Muscle of back (tissue), 13 donors: ENCODE measurements at places on chromosomes 6 and 20. TPM values are rescaled to one million over a fixed set of nuclear protein-coding genes. Genes with fewer than 3 reads are reported as not detected.

Gene TPBG
- 27.8 TPM for polyA plus RNA-seq

Gene BFSP1
- 3.2 TPM for polyA plus RNA-seq

Gene NAA20
- polyA plus RNA-seq = 71.6 TPM

GRCh38 chr20:41951615-41952014 is 333.4 kb upstream of the CHD6 start:
- DNase-seq = no peak

DNA sequence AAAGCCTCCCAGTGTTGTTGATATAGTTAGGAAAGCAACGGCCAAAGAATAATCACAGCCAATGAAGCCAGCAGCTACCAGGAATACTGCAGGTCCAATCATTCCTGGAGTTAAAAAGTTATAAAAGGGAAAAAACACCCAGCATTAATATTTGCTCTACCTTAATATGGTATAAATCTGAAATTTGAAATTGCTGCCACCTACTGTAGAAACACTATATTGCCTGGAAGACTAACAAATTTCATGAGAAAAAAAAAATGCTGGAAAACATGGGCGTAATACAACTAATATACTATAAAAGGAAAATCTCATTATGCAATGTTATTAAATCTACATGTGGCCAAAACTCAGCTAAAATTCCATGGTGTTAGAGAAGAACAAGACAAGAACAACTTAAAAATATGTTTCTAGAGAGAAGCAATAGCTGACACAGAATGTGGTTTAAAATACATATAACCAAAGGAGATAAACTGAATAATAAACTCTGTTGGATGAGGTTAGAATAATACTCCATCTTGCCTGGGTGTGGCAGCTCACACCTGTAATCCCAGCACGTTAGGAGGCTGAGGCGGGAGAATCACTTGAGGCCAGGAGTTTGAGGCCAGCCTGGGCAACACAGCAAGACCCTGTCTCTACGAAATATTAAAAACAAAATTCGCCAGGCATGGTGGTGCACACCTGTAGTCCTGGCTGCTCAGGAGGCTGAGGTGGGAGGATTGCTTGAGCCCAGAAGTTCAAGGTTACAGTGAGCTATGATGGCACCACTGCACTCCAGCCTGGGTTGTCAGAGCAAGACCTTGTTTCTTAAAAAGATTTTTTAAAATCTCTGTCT is 43.1 kb downstream of the SLC17A5 start:
- peak; percentile 51 for DNase-seq

- no peak for DNase-seq
Observed at GRCh38 chr6:39634646-39635341, 90.4 kb downstream of the KIF6 start.

GRCh38 chr6:12151433-12151820 is 138.7 kb upstream of the EDN1 start:
- DNase-seq = no peak

GRCh38 chr6:94414041-94414440 is 994.7 kb upstream of the EPHA7 start:
- no peak for DNase-seq

GRCh38 chr6:22470454-22471131 is 98.8 kb upstream of the HDGFL1 start:
- DNase-seq = no peak

DNA sequence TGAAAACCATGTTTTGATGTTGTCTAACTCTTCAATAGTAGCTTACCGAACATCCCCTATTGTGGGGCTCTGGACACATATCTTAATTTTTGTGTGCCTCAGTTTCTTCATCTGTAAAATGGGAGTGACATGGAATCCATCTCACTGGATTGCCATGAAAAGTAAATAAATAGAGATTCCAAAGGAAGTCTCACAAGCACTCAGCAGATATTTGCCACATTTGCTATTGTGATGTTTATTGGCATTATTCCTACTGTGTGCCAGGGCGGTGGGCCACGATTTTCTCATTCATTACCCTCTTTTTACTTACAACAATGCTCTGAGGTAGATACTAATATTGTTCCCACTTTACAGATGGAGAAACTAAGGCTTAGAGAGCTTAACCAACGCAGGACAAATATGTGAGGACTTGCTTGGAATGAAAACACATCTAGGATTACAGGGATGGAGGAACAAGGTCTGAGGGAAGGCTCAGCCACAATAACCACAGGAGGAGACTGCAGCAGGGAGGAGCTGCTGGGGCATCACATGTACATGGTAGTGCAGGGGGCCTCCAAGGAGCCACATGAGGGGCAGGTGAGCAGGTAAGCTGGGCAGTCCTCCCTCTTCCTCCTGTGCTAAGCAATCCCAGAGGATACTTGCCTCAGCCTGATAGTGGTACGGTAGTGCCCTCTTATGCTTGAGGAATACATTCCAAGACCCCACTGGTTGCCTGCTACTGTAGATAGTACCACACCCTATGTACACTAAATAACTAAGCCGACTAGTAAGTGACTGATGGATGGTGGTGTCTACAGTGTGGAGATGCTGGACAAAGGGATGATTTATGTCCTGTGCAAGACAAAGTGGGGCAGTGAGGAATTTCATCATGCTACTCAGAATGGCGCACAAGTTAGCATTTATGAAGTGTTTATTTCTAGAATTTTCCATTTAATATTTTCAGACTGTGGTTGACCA is 176.9 kb downstream of the FOXA2 start:
- no peak for DNase-seq

- DNase-seq = no peak
Observed at GRCh38 chr20:53800418-53800817, 206.8 kb upstream of the ZNF217 start.

DNA sequence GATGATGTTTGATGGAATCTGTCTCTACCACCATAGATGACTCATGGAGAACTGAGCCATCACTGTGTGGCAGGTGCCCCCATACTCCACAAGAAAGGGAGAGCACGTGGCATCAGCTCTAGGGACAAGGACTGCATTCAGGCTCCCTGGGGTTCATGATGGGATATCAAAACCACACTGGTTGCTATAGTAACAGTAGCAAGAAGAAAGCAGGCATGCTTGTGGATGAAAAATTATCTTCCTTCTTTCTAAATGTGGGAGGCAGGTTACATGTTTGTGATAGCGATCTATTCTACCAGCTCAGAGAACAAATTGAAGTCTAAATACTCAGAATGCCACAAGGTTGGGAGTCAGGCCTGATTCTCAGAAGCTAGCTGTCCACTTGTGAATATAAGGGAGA is 224.2 kb downstream of the ARHGAP18 start:
- DNase-seq = no peak
